ENCODE measurements at places on chromosomes 5 and 9. TPM values are rescaled to one million over a fixed set of nuclear protein-coding genes. Genes with fewer than 3 reads are reported as not detected.

CDC23 gene
- 37.6 TPM for total RNA-seq

DNA sequence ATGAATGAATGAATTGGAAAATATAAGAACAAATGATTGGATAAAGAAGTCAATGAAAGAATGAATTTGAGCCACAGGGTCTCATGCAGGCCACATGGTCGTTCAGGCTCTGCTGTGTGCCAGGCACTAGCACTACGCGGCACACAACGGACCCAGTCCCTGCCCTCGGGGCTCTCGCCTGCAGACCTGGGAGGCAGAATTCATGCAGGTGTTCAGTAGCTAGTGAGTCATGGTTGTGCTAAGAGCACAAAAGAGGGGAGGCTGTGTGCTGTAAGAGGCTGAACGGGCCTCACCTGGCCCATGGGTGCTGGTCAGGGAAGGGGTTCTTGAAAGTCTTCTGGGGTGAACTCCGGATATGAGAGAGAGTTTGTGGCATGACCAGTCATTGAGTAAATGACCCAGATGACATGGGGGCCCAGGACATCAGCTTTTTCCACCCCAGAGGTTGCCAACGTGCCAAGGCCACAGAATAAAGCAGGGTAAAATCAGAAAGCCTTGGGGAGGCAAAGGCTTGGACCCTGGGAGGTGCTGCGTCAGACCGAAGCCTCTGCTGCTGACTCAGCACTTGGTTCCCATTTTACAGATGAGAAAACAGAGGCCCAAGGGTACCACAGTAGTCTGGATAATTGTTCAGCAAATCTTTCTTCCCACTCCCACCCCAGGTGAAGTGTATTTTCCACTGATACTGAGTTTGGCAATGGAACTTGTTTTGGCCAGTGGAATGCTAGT lies 264.3 kb upstream of the MVB12B start:
- no peak for DNase-seq

DNA sequence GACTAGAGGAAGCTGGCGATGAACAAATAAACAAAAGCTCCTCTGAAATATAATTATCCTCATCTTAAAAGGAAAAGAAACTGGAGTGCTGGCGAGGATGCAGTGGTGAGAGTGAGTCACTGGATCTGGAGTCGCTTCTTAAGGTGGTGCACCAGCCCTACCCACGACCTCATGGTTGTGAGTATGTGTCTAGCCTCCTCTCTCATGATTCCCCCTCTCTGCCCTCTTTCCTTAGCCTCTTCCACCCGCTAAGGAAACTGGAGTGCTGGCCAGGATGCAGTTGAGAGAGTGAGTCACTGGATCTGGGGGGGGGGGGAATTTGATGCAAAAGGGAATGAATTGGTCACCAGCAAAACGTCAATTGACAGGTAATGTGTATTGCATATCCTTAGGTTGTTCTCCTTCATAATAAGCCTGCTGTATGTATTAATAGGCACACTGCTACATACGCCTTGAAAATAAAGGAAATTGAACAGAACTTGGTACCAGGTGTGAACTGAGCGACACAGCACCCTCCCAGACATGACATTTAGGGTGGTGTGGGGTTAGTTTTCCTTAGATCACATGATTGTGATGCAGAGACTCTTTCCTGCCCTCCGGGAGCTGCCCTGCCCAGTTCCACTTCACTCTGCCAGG lies 36.3 kb upstream of the EBF1 start:
- no peak for DNase-seq

DNA sequence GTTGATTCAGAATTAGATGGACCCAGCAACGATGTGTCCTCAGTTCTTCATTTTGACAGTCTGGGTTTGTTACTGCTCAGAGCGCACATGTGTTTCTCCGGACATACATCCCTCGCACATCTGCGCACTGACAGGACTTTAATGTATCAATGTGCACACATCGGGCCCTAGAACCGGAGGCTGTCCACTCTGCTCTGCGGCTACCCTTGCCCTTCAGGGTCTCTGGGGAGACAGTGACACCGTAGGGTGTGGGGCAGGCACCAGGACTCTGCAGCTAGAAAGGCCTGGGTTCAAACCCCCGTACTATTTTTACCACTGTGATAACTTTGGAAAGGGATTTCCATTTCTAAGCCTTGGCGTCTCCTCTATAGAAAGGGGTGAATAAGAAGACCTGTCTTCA lies 23.5 kb upstream of the LPCAT1 start:
- DNase-seq, result no peak

HRH2 gene
- 2.8 TPM for total RNA-seq
